ENCODE measurements at places on chromosomes 7 and 10.
A peak's percentile ranks its signal among the peaks of the same experiment; 100 is the strongest.

GRCh38 chr10:102086196-102086595, 21.0 kb downstream of the HPS6 start:
- no peak for DNase-seq

GRCh38 chr7:4883033-4883371, 514 bp downstream of the RADIL start:
- DNase-seq = no peak

DNA sequence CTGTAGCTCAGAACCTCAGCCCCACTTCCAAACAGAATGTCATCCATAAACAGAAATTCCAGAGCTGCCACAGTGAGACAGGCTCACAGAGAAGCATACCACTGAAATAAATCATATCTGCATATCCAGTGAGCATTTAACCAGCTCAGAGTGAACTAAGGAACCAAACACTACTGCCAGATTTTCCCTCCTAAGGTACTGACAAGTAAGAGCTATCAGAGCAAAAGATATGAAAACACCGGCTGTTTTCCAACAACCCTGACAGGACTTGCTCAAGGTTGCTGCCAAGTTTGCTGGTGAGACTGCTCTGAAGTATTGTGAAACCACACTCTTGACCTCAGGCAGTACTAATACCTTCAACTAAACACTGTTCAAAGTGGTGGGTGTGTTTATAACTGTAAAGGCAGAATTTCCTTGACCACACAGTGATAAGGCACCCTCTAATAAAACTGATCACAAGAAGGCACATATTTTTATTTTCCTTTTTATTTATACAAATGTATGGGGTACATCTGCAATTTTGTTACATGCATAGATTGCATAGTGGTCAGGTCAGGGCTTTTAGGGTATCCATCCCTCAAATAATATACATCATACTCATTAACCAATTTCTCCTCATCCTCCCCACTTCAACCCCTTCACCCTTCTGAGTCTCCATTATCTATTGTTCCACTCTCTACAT, 18.3 kb downstream of the SGMS1 start:
- DNase-seq = no peak

DNA sequence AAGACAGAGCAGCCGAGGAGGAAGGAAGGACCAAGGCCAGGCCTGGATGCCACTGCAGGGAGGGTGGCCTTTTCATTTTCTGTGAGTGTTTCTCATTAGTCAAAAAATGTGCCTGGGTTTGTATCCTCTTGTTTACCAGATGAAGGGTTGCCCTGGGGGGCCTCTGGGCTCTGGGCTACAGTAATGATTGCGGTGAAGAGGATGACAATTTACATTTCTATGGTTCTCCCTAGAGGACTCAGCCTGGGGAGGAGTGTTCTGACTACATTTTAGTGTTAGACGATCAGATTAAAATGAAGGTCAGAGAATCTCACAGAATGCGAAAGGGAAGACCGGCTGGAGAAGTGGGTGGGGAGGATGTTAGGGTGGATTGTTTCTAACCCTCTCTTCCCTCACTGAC, 108.0 kb upstream of the KMT2C start:
- DNase-seq = no peak

GRCh38 chr10:69045441-69046300, 42.2 kb upstream of the SRGN start:
- no peak for DNase-seq

- DNase-seq = no peak
Observed at GRCh38 chr10:98817396-98817795, 370.7 kb upstream of the HPS1 start.

GRCh38 chr10:3136763-3137611, 35.6 kb downstream of the PITRM1 start:
- no peak for DNase-seq

DNA sequence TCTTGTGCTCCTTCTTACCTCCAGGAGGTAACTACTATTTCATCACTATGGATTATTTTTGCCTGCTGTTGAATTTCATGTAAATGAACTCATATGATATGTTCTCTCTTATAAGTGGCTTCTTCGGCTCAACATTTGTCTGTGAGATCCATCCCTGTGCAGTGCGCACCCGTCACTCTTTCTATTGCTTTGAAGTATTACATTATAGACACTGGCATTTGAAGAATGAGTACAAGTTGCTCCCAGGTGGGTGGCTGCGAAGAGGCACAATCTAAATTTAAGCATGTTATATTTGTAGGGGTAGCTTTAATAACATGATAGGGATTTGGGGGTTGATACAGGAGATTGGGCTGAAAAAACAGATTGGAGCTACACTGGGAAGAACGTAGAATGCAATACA, 809.7 kb downstream of the CCSER2 start:
- no peak for DNase-seq

- no peak for DNase-seq
Observed at GRCh38 chr7:106944035-106944665, 79.1 kb downstream of the PIK3CG start.

DNA sequence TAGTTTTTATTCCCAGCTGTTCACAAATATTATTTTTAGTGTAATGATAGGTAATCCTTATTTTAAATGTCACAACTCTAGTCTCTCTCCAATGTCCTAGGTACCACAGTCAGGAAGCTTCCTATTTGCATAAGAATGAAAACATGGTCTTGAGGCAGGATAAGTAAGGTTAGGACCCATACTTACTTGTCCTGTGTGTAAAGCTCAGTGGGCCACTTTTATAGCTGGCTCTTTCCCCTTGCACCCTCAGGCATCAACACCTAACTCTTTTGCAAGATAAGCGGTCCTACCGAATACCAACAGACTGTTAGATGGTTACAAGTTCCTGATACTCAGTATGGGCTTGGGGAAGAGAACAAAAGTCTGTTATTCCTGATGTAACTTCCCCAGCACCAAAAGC, 986.9 kb downstream of the NRG3 start:
- DNase-seq = no peak

DNA sequence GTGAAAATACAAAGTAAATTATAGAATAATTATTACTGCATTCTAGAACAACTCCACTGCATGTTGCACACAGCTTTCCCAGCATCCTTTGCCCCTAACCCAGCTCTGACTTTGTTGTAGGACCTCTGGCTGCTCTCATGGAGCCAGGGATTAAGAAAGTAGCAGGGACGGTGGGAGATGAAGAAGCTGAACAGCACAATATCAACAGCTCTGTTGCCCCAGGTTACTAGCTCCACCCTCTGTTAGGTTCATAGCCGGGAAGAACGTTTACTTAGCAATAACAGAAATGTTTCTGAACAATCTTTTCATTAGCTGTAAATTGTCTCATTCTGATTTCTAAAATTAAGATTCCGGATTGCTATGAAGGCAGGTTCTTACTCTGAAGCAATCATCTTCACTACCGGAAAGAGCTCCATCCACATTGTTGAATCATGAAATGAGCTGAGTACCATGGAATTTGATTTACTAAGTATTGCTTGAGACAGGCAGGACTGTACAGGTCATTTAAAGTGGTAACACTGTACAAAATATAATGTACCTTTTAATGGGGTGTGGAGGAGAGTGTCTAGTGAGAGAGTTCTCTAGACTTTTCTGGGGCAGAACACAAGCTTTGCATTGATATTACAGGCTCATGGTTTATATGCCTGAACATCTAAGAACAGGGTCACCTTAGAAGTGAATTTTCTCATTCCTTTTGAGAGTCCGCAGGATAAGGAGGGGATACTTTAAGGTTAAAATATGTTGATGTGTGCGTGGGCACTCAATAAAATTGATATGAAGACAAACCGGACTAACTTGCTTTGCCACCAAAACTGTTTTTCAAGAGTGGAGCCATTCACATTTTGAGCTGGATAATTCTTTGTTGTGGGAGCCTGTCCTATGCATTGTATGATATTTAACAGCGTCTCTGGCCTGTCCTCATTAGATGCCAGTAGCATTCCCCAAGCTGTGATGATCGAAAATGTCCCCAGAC, 20.8 kb upstream of the RAB18 start:
- DNase-seq = no peak

DNA sequence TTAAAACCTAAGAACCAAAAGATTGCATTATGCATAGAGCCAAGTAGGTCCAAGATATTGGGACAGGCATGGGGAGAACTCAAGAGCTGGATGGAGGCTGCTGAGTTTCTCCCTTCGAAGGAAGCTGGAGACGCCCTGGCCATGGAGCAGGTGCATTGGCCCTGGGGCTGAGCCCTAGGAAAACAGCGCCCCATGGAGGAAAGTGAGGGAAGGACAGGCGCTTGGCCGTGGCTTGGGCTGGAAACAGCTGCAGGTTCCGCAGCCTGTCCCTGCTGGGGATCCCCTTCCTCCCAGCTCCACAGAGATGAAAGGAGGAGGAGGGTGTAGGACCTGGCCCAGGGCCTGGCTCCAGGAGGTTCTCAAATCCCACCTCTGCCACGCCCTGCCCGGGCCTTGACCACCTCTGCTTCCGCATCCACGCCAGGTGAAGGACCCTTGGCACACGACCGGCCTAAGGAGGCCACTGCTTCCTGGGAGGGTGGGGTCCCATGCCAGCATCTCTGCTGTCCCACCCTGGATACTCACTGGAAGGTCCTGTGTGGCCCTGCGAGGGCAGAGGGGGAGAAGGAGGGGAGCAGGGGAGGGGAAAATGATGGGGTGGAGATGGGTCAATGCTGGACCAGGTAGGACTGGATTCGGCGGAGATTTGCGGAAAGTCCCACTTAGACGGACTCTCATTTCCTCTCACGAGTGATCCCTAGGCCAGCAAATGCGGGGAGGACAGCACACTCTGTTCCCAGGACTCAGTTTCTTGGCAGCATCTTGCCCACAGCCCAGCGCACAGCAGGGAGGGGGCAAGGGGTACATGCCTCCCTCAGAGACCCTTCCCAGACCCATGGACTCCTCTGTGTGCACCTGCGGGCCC, 258.6 kb upstream of the TCERG1L start:
- DNase-seq = no peak

DNA sequence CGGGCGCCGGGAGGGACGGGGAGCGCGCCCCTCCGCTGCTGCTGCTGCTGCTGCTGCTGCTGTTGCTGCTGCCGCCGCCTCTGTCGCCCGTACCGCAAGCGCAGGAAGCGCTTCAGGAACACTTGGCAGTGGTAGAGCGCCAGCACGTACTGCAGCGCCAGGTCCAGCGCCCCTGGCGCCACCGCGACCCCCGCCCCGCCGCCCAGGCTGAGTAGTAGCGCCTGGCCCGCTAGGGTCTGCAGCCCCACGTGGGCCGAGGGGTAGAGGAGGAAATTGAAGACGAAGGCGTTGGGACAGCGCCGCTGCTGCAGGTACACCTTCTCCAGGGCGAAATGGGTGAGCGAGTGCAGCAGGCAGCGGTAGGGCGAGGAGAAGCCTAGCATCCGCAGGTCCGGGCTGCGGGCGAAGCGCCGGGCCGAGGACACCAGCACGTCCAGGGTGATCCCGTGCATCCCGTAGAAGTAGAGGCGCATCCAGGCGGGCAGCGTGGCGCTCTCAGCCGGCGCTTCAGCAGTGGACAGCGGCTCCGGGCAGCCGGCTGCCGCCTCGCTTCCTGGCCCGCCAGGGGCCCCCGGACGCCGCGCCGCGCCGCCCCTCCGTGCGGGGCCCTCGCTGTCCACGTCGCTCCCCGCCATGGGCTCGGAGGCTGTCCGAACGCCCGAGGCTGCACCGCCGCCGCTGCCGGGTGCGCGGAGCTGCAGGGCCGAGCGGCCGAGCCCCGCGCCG, at the start of gene TMEM229A:
TSS of gene TMEM229A (minus strand) at position 699 of the 726 bp plus-strand sequence. CDS start at position 635, 64 bp downstream.
- DNase-seq = no peak

DNA sequence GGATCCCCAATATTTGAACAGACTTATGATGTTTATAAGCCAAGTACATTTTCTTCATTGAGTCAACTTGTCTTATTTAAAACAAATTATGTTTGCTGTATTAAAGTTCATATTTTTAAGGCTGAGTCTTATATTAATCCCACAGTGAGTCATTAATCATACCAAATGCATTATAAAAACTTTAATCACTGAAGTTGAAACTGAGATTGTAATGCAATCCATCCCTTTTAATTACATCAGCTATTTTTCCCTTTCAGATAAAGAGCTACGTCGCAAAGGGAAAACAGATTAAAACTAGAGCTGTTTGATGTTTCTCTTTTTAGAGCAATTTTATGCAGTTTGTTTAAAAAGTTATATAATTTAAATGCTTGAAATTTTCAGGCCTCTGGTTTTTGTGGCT, 183.0 kb downstream of the ARID5B start:
- DNase-seq = no peak

DNA sequence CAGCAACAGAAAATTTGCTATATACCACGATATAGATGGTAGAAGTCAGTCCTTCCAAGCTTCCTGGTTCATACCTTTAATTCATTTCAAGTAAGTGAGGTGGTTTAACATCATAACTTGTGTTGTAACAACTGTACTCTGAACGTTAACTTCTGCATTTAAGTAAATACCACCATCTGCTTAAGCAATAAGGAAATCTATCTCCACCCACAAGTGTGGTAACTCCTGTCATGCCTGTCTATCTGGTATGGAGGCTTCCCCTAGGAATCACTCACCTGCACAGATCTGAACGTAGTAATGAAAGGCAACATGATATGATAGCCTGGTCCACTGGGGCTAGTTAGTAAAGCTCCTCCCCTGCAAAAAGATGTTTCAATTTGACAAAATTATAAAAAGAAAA, 2.3 kb downstream of the ERLIN1 start:
- DNase-seq = no peak

DNA sequence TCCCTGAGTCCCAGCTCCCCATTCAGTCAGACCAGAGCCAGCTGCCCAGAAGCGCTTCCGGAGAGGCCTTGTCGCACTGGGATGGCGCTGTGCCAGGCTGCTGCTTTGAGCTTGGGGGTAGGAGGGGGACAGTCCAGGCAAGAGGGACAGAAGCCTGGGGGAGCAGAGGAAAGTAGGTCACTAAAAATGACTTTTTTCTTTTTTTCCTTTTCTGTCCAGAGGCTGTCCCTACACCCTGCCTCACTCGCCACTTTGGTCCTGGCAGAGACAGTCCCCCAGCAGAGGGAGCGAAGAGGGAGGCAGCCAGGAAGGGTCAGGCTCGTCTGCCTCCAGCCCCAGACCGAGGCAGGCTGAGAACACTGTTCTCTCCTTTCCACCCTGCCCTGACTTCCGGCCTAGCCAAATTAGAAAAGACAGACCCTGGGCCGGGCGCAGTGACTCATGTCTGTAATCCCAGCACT, 15.8 kb upstream of the TRIM8 start:
- peak; percentile 49 for DNase-seq
